ENCODE measurements at places on chromosomes 12 and 14. TPM values are rescaled to one million over a fixed set of nuclear protein-coding genes. Genes with fewer than 3 reads are reported as not detected.

DNA sequence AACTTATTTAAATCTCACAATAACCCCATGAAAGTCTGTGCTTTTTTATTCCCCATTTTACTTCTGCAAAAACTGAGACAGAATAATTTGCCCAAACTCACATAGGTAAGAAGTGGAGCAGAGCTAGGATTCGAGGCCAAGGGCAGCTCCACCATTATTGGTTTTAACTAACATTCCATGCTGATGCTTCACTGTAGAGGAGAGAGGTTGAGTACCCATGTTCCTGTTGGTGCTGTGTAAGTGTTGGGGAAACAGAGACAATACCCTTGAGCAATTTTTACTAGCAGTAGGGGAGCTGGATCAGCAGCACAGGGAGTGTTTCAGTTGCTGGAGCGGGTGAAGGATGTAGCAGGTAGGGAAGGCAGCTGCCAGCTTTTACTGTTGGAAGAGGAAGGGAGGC lies 21.1 kb downstream of the RASSF8 start:
- no peak for ATAC-seq

KCNK10 gene
- 0.40 TPM for total RNA-seq

C14orf39 gene
- total RNA-seq = not detected

DNA sequence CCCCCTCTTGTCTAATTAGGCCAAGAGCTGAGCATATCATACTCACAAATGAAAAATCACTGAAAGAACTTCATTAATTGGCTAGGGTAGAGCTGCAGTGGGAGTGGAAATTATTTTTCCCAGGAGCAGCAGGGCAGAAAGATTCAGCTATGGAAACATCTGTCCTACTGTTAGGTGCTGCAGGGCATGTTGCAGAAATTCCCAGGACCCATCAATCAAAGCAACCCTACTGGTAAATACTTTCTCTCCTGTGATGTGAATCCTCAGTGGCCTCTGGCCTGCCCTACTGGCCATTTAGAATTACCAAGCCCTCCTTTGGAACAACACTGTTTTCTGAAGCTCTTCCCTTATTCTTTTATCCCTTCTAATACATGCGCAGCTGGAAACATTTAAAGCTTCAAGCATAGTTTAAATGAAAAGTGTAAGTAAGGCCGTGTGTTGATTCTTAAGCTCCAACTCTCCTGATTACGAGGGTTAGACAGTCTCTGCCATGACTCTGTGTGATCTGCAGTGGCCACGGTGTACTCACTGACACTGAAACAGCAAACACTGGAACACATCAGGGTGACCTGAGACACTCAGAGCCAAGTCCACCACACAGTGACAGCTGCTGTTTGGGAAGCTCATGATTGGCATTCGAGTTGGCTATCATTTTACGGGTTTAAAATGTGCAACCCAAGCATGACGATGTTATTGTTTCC lies 62.6 kb upstream of the TMCC3 start:
- ATAC-seq = no peak

CLECL1 gene
- not detected for total RNA-seq

DNA sequence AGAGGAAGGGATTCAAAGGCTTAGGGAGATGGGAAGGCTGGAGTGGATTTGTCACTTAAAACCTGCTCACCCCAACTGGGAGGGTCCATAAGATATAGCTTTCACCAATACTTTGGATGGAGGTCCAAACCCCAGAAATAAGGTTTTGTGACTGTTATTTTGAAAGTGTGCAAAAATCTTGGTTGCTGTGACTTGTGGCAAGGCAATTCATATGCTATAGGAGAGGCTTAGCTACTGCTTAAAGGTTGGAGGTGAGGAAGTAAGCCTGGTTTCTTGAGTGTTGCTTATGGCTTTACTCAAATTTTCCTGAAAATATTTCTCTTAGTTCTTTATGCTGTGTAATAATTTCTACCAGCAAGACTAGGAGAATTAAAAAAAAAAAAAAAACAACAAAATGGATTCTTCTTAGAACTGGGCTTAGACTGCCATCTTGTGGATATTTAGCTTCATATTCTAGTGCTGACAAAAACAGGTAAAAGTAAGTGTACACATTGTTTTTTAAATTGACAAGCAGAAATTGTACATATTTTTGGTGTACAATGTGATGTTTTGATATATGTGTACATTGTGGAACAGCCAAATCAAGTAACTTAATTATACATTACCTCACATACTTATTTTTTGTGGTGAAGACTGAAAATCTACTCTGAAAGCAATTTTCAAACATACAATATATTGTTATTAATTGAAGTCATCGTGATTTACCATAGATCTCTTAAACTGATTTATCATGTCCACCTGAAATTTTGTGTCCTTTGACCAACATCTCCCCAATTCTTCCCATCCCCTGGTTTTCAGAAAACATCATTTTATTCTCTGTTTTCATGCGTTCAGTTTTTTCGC lies 23.0 kb downstream of the PDE6H start:
- peak; percentile 6 for ATAC-seq

GRCh38 chr14:77133720-77134338 lies 7.8 kb downstream of the ZDHHC22 start:
- no peak for ATAC-seq

DNA sequence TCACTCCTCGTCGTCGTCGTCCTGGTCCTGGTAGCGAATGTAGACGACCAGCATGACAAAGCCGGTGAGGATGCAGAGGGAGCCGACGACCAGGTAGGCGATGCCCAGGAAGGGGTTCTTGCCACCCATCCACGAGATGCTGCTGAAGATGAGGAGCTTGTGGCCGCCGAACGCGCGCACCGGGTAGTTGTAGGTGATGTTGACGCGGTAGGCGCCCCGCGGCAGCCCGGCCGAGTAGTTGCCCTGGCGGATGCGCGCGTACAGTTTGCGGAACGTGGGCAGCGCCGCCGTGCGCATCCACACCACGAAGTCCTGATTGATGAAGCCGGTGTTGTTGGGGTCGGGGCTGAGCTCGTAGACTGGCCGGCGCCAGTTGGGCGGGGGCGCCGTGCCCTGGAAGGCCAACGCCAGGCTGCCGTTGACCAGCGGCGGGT lies 1.0 kb downstream of the TMEM30B start:
- ATAC-seq = peak; percentile 18

- ATAC-seq = no peak
These were observed 44.6 kb downstream of the GNS start for GRCh38 chr12:64714551-64714968.

KRT86 gene
- 1.7 TPM for total RNA-seq

NGB gene
- 0.27 TPM for total RNA-seq

POTEG gene
- total RNA-seq = not detected

DNA sequence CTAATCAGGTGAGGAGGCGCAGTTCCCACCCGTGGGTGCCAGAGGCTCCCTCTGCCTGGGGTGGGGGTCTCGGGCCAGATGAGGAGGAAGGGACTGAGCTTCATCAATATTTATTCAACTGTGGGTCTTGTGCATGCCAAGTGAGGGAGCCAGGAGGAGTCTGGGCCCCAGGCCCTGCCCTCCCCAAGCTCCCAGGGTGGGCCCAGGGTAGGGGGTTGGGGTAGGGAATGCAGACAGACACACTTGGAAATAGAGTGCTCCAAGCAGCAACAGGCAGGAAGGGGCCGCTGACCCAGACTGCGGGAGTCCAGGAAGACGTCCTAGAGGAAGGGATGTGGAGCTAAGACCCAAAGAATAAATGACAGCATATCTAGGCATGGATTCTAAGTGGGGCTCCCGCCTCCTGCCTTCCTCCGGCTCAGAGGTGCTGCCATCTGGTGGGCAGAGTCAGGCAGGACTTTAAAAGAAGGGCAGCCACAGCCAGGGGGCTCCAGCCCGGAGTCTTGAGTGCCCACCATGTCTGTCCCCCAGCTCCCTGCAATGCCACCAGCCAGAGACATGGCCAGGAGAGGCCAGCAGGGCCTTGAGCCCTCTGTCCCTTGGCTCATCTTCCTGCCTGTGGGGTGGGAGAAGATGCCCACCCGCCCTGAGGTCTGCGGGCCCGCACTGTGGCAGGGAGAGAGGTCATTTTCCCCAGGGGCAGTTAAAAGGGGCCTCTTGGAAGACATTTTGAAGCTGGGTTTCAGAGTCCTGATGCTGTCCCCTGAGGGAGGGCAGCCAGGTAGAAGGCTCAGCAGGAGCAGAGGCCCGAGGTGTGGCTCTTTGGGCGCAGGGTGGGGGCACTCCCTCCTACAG lies 70.1 kb downstream of the PHETA1 start:
- ATAC-seq = no peak

DNA sequence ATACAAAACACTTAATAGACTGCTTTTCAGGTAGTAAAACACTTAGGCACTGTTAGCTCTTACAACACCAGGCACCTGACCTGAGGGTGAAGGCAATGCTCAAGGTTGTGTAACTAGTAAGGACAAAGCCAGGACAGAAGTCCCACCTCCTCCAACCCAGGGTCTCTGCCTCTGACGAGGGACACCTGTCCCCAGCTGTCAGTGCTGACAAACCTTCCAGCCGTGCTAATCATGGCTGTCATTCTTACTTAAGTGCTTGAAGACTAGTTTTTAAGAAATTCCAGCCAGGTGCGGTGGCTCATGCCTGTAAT lies 62.5 kb upstream of the MAX start:
- ATAC-seq = no peak

P2RX7 gene
- total RNA-seq = 2.8 TPM

- ATAC-seq = no peak
These were observed 18.5 kb downstream of the PPP2R5E start for GRCh38 chr14:63524537-63525155.

KIF5A gene
- 0.89 TPM for total RNA-seq

DNA sequence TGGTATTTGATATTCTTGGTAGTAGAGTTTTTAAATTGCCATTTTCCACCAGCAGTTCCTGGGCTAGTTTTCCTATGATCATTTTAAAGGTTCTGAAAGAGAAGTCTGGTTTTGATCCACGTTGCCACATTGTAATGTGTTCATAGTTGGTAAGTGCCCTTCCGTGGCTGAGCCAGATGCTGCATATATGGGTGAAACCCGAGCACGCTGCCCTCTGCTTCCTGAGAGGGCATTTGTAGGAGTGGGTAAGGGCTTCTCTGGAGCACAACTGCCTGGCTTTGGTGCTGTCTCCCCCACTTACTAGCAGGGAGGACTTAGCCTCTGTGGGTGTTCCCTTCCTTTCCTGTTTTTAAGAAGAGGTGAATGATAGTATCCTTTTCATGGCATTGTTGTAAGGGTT lies 7.1 kb downstream of the SNRNP35 start:
- no peak for ATAC-seq

DNA sequence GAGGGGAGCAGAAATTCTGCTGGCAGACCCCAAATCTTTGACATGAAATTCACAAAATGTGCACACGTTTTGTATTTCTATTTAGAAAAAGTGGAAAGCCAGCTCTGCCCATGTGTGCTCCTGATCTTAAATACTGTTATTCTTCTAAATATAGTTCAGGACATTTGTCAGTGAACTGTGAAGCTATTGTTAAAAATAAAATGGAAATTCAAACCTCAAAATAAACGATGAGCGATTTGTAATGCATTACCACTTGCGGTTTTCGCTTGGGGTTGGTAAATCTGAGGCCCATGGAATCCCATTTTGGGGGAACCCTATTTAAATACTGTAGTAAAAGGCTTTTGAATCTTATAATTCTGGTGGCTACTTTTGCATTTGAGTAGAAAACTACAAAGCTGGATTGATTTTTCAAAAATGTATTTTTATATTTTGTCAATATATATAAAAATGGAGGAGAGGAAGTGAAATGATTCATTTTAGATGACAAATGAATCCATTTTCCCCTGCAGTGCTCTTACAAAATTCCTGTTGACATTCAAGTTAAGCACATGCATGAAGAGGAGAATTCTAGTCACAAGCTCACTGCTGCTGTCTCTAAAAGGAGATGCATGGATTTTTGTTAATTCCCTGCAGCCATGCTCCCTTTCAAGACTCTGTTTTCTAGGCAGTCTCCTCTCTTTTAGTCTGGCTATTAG lies 47.1 kb downstream of the FLRT2 start:
- no peak for ATAC-seq

DNA sequence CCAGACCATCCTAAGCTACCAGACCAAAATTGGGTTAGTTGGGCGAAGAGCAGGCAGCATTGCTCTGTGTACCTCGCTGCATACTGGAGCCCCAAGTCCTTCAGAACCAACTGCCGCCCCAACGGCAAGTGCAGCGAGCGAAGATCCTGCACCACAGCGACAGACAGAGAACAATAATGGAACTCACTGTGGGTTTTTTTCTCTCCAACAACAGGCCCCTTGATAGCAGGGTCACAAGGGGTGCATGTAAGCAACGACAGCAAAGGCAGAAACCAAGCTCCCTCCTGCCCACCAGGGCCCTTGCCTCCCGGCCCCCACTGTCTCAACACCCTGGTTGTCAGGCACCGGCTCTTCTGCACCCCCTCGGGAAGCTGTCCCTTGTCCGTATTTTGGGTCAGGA lies 39.0 kb downstream of the RNF34 start:
- ATAC-seq = no peak

Data from gastroesophageal sphincter (tissue), 4 donors.